ENCODE measurements at places on chromosomes 16 and 17.

DNA sequence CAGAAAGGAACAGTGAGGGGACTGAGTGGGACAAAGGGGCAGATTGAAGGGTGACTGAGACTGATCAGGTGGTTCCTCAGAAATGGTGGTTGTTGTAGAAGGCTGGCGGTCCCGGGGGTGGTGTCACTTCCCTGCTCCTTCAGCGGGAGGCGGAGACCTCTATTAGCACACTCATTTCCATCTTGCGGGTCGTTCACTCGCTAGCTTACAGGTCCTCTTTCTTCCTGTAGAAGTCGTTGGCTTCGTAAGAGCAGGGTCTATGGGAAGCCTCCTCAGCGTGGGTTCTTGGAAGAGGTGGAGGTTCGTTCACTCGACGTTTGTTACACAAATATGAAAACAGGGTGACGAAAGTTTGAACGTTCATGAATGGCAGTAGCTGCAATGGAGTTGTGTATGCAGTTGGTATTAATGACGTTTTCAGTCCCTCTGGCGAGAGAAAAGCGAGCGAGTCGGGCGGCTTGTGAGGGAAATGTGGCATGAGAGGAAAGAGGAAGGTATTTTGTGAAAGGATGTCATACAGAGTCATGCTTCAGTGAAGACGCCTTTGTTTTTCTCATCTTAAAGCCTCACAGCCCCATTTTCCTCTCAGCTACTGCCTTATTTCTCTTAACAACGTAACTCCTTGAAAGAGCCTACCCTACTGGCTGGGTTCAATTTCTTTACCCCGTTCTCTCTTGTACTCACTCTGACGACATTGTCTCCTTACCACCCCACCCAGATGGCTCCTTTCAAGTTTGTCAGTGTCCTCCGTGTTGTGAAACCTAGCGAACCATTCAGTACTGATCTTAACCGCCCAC, 667 bp downstream of the EFCAB13 start:
- no peak for DNase-seq

DNA sequence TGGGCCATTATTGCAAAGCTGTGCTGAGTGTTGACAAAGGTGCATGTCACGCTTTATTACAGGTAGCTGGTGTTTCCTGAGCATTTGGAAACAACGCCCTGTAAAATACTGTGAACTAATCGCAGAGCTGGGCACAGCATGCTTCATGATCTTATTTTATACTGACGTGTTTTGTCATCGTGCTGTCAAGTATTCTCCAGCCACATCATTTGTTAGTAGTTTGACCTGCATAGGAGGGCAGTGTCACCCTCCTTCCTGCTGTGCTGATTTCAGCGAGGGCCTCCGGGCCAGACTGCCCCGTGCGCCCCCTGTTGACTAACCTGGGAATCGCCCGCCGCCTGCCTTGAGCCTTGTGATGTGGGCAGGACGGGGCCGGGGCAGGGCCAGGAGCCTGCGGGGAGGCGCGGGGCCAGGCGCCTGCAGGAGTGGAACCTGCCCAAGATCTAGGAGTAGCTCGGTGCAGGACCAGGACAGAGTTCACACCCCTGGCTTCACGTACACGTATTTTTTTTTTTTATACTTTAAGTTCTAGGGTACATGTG, 820.7 kb downstream of the KCNJ18 start:
- DNase-seq: no peak

- DNase-seq: no peak
These were observed 115.3 kb downstream of the OR1D5 start for GRCh38 chr17:2947996-2948550.

- no peak for DNase-seq
These were observed 374.0 kb upstream of the ASIC2 start for GRCh38 chr17:33667052-33667509.

GRCh38 chr16:63922560-63922959, 1199.3 kb downstream of the CDH11 start:
- no peak for DNase-seq

DNA sequence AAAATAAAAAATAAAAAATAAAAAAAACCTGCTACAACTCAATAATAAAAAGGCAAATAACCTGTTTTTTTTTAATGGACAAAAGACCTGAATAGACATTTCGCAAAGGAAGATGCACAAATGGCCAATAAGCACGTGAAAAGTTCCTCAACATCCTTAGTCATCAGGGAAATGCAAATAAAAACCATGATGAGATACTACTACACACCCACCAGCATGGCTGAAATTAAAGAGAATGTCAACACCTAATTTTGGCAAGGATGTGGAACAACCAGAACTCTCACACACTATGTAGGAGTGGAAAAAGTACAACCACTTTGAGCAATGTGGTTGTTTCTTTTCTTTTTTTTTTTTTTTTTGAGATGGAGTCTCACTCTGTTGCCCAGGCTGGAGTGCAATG, 24.6 kb downstream of the COG7 start:
- DNase-seq: no peak

GRCh38 chr17:15039366-15039765, 225.8 kb downstream of the PMP22 start:
- DNase-seq: no peak

DNA sequence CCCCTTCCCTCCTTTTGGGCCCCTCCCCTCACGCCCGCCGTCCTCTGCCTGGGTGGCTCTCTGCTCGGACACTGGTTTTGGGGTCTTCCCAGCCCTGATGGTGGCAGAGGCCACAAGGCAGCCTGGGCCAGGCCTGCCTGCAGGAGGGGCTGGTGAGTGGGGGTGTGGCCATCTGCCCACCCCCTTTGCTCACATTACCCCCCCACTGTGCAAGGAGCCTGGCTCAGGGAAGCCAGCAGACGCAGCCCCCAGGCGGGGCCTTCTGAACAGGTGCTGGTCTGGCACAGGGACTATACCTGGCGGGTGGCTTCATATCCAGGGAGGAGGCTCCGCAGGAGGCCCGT, 10.7 kb upstream of the ZFPM1 start:
- DNase-seq: no peak

GRCh38 chr16:76816475-76816874, 374.5 kb upstream of the MON1B start:
- no peak for DNase-seq

DNA sequence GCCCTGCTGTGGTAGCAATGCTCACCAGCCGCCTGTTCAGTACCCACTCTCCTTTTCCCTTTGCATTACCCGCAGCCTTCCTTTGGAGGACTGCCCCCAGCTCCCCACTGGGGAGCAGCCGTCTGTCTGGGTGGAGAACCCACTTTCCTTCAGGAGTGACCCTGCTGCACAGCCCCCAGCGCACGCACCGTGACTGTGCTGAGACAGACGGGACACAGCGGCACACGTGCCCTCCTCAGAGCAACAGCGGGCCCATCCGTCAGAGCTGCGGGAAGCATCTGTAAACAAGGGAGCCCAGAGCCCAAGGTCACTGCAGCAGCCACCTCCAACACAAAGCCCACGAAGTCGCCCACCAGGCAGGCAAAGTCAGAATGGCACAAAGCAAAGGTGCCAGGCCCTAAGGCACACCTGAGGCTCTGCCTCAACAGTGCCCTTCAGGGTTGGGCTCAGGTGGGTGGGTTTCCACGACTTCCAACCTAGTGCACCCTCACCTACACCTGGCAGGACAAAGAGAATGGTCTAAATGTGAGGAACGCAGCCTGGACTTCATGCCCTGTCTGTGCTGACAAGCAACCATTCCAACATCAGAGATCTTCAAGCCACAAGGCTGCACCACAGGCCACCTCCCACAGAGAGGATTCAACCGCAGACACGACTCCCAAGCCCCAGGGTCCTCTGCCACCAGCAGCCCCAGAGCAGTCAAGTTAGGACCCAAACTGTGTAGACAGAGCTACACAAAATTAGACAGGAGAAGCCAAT, 9.9 kb downstream of the AXIN1 start:
- DNase-seq: no peak

DNA sequence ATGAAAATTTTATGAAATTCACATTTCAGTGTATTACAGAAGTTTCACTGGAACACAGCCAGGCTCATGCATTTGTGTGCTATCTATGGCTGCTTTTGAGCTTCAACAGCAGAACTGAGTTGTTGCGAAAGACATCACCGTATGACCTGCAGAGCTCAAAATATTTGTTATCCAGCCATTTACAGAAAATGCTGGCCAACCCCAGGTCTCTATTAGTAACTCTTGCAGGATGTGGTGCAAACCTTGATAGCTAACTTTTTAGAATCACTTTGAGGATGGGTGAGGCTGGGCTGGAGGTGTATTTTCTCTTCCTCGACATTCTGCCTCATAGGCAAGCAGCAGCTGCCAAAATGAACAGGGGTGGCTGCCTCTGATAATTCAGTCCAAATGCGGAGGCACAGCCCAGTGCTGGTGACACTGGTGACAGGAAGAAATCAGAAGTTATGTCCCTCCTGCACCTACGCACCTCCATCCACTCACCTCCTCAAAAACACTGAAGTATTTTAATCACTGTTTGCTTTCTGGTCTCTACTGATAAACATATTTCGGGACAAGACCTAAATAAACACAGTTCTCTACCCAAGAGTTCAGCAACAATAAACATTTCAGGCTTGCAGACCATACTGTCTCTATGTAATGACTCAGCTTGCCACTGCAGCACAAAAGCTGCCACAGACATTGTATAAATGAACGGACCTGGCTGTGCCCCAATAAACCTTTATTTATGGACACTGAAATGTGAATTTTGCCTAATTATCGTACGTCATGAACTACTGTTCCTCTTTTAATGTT, 28.5 kb downstream of the ARHGAP17 start:
- peak; percentile 68 for DNase-seq

Measured in GM04503 (cell line).